ENCODE measurements at places on chromosomes 2 and 18.

DNA sequence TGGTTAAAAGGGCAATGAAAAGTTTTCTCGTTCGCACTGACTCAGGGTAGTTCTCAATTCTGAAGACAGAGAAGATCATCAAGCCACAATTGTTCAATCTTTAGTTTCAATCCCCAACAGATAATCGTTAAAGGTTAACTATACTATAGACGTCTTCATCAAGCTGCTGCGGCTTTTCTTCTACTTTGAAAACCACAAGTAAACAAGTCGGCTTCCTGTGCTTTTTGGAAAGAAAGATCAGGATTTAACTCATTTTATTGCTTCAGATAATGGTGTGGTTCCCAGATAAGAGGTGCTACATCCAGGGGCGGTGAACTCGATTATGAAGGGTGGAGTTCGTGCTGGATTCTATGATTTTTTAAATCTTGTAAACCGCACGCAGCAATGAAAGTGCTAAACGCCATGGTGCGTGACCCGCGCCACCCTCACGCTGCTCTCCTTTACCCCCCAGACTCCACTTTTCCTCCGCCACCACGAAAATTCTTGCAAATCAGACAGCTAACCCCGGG lies 545 bp upstream of the CDCA7 start:
- DNase-seq = no peak

GRCh38 chr18:68148863-68149262 lies 566.0 kb downstream of the TMX3 start:
- DNase-seq = no peak

GRCh38 chr2:218860950-218861381 lies 1.4 kb downstream of the WNT6 start:
- no peak for DNase-seq

GRCh38 chr2:20196053-20196656 lies 28.8 kb downstream of the SDC1 start:
- no peak for DNase-seq

DNA sequence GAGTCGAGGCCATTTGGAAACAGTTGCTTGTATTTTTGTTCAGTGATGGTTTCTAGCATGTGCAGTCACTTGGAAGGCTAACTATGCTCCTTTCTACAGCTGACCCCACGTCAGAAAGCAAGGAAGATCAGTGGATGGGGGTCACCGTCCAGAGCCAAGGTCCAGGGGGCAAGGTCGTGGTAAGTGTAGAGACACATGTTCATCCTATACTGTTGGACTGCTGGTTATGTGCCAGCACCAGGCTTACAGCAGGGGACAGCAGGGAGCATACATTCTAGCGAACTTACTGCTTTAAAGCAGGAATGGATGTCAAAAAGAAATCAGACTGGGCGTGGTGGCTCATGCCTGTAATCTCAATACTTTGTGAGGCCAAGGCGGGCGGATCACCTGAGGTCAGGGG lies 40.0 kb downstream of the ITGA6 start:
- DNase-seq = no peak

DNA sequence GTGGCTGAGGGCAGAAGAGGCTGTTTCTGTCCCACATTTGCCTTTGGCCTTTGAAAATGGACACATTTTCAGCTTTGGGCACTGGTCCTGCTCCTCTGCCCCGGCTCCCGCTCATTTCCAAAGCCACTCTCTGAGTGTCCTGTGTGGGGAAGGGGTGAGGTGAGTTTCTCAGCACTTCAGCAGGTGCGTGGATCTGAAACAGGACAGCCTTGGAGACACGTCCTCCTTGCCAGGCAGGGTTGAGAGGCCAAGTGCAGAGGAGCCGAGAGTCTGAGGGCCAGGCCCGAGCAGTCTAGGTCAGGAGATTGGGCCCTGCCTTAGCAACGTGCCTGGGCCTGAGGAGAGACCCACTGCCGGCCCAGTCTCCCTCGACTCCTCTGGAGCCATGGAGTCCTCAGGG lies 21.9 kb upstream of the ALPI start:
- no peak for DNase-seq
